ENCODE measurements at places on chromosomes 3 and 15. TPM values are rescaled to one million over a fixed set of nuclear protein-coding genes. Genes with fewer than 3 reads are reported as not detected.

STXBP5L gene
- total RNA-seq = 0.16 TPM

SPATA12 gene
- not detected for total RNA-seq

GRCh38 chr3:69540706-69541581, 155.1 kb upstream of the FRMD4B start:
- no peak for DNase-seq

DNA sequence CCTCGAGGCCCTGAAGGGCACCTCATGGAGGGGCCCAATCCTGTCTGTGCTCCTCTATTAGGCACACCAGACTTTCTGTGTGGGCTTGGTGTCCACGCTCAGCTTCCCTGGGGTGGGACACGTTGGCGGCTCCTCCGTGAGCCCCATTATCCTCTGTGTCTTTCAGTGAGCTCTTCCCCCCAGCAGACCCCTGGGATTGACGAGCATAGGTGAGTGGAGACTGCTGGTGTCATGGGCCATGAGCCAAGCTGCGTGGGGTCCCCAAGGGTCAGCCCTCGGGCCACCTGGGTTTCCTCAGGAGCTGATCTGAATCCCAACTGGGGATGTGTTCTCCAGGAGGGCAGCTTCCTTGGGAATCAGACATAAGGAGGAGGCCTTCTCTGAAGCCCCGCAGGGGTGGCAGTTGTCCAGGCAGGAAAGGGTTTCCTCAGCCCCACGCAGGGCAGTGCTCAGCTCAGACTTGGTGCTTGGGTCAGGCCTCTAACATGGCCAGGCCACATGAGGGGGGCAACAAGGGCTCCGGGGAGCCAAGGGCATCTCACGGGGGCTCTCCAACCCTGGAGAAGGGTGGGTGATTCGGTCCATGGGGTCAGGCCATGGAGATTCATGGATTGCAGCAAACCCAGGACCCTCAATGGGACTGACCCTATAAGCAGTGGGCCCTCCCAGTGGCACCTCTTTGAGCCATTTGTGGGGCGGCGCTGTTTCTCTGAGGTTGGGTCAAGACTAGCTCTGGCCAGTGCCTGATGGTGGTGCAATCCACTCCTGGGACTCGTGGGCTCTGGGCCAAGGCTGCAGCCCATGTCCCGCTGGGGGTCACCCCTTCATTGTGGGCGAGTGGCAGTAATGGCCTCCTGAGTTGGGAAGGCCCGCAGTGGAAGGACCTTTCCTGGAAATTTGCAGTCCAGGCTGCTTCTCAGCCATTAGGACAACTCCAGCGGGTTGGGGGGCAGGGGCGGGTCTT, 222.5 kb downstream of the SNRPN start:
- DNase-seq = peak; percentile 37

DNA sequence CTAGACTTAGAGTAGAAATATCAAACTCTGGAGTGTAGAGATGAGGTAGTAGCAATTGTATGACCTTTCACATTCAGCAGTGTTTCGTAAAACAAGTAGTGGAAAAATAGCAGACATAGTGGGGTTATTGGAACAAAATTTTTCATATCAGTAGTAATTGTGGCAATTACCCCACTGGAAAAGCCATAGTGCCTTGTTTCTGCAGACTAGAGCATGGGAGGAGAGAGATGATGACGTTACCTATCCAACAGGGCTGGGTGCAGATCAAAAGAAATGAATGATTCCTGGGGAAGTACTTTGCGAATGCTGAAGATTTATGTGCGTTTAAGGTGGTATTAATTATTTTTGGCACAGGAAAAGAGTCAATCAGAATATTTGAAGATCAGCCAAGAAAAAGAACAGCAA, 147.0 kb upstream of the LRRFIP2 start:
- DNase-seq = no peak
